NCI-H748 treated with DMSO at 0.1 percent for 48 hours (cell line): ENCODE measurements at places on chromosomes 2 and 18.
A peak's percentile ranks its signal among the peaks of the same experiment; 100 is the strongest.

GRCh38 chr2:220036431-220036830 is 409.0 kb downstream of the SLC4A3 start:
- no peak for DNase-seq

GRCh38 chr2:168348076-168348475 is 100.7 kb upstream of the STK39 start:
- peak; percentile 17 for DNase-seq

DNA sequence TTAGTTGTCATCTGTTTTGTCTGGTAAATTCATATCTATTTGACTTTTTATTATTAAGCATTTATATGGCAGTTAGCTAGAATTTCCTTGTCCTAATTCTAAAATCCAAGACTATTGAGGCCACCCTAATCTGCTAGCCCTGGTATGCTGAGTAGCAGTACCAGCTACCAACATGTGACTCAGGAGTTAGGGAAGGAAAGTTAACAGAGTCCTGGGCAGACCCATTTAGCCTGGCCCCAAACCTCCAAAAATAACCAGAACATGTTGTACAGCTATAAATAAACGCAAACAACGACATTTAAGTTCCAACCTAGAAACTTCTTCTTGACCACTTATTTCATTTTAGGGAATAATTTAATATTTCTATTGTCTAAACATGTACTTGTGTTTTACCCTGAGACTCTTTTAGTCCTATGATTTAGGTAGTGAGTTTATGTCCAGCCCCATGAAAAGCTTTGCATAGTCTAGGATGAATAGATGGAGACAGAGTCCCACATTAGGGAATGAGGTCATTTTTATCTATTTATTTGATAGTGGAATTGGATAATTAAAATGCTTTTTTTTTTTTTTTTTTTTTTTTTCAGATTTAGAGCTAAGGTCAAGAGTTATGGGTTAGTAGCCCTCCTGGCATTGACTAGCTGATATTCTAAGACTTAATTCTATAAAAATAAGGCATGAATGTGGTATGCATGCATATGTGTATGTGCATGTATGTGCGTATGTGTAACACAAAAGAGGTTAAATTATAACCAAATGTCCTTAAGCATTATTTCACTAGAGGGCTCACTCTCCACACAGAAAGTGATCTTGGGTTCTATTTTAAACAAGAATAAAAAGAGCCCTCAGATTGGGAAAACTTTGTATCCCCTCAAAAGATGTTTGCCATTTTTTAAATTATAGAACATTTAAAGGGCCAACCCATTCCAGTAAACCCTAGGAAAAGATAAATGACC is 160.1 kb upstream of the MAPRE2 start:
- no peak for DNase-seq

GRCh38 chr2:54757500-54757899 is 34.0 kb downstream of the EML6 start:
- no peak for DNase-seq

- DNase-seq, result no peak
Observed at GRCh38 chr18:62436636-62437234, 86.1 kb upstream of the ZCCHC2 start.

DNA sequence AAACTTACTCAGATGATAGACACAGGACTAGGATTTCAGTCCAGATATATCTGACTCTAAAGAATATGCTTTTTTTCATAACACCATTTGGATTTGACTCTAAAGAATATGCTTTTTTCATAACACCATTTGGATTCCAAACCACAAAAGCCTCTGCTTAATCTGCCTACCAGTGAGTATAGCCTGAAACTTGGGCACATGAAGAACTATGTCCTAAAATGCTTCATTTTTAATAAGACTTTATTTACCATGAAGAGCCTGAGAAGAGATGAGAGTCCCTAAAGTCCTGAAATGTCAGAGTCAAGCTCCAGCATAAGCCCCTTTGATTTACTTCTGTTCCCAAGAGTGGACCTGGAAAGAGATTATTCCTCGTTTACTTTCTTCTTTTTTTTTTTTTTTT is 54.5 kb upstream of the STPG4 start:
- DNase-seq, result no peak

DNA sequence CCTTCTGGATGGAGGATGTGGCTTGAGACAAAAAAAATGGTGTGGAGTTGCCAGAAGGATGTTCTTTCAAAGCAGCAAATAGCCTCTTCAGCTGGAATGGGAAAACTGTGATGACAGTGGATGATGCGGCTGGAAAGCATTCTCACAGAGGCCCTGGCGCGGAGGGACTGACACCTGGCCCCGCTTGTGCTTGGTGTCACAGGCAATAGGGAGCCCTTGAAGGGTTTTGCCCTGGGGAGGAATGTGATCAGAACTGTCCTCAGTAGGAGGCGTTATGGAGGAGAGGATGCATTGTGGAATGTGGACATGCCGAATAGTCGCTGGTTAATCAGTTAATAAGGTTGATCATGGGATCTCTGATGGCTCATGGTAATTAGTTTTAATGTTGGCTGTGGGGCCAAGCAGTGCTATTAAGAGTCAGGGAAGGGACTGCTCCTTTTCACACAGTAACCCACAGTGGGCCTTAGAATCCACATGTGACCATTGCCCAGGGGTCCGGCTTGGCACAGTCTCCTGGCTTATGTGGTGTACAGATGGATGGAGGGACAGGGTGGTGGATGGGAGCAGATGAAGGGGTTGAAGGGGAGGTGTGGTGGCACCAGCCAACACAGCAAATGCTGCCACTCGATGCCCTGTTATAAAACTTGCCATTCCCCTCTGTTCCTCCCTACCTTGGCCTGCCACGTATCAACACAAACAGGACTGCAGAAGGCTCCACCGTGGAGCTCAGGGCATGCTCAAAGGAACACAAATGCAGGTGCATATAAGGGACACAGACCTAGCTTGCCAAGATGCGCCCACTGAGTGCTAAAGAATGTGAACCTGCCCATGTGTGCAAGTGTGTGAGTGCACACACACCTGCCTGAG is 71.7 kb downstream of the CIB4 start:
- DNase-seq, result no peak

DNA sequence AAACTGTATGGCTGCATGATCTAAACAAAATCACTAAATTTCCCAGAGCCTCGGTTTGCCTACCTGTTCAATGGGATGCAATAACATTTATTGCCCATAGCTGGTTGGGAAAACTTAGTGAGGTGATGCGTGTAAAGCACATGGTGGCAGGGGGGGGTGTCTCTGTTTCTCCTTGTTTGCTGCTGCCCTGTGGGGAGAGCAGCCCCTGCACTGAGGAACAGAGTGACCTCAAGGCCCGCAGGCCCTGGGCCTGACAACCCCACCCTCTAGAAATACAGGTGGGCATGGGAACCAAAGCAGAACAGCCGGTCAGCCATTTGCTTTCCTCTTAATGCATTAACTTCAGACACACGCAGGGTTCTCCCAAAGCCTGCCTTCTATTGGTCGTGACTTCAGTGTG is 55.1 kb upstream of the SLC66A3 start:
- DNase-seq, result no peak

- no peak for DNase-seq
Observed at GRCh38 chr2:113976277-113976928, 86.5 kb downstream of the ACTR3 start.

DNA sequence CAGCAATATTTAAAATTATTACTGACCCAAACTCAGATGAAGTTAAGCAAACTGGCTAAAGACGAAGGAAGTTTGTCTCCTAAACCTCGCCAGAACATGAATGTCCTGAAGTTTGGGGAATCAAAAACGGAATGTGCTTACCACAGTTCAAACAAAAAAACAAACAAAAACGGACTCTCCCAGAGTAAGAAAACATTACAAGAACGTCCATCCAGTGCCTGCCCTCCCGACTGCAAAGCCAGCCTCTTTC is 1.1 kb downstream of the KANSL1L start:
- no peak for DNase-seq

GRCh38 chr2:3126911-3127621 is 250.6 kb downstream of the EIPR1 start:
- no peak for DNase-seq

DNA sequence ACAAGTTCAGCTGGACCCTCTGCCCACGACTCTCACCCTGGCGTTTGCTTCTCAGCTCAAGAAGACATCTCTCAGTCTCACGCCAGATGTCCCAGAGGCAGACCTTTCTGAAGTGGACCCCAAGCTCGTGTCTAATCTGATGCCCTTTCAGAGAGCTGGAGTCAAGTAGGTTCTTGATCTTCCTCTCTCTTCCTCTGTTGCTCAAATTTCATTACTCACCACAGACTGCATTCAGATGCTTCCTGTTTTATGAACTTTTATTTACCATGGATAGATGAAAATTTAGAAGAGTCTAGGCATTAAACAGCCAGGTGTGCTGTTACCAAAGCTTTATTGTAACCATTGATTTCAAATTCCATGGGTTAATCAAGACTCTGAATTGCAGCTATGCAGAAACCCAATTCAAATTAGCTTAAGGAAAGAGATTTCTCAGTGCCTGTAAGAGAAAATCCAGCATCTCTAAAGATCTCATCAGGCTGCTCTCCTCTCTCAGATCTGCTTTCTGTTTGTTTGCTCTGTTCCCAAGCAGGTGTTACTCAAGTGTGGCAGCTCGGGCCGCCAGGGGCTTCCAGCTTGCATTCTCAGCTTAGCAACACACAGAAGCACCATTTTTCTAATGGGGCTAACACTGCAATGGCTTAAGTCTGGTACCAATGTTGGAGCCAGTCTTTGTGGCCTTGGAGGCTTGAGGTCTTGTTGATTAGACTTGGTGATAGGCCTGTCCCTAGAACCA is 16.5 kb downstream of the SMARCAL1 start:
- peak; percentile 35 for DNase-seq

GRCh38 chr2:111148925-111149324 is 28.2 kb downstream of the BCL2L11 start:
- no peak for DNase-seq

DNA sequence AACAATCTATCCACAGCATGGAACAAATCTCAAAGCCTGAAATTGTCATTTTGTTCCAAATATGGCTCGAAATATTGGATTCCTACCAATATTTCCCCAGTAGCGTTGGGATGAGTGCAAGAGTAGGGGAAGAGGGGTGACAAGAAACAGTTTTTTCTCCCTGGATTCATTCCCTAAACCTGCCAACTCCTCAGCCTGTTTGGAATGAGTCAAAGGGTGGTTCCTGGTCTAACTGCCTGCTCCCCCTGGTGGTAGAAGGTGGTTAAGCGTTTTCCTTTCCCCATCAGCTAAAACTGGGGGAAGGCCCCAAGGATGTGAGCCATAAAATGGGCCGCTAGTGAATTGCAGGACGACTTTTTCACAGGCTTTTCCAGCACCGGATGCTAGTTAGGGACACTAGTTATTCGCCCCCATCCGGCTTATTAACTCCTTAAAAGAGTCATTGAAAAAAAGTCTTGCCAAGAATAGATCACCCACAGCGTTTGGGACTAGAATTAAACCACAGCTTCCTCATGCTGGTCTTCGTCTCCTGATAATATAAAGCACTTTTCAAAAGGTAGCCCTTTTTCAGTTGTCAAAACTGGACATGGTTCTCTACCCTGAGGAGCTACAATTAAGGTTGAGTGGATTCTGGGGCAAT is 72.5 kb downstream of the DHRS9 start:
- DNase-seq, result no peak

- DNase-seq, result no peak
Observed at GRCh38 chr18:43079422-43079821, 36.1 kb downstream of the RIT2 start.

- DNase-seq, result peak; percentile 59
Observed at GRCh38 chr2:177264693-177265587, at the start of gene NFE2L2. Gene NFE2L2 (minus strand): TSS chr2:177264727. CDS start chr2:177264576, 151 bp downstream.

- no peak for DNase-seq
Observed at GRCh38 chr2:144654523-144654922, 134.6 kb upstream of the ZEB2 start.

DNA sequence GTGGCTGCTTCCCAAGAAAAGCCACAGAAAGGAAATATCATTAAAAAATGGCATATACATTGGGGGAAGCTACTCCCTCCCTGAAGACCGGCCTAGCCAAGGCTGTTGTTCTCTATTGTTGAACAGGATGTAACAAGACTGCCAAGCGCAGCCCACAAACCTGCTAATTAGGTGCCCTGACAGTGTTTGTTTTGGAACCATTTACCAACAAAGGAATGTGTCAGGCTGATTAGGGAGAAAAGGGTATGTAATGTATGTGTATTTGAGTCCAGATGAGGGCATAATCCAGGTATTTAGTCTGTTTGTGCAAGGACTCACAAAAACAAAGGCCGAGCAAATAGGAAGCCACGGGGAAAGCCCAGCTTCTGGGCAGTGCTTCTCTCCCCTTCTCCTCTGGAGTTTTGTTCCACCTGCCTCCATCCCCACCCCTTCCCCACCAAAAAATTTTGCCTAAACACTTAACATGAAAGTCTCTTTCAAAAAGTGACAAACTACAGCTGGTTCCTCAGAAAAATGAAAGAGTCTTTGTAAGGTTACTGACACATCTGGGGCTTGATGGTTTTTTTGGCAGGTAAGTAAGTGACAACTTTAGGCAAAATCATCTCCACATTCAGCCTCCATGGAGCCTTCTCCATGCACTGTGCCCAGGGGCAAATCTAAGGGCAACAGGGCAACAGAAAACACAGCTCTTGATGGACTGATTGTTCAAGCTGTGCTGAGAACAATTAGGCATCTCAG is 78.3 kb upstream of the FZD5 start:
- peak; percentile 94 for DNase-seq

GRCh38 chr2:238726670-238727584 is 121.0 kb upstream of the TWIST2 start:
- no peak for DNase-seq

DNA sequence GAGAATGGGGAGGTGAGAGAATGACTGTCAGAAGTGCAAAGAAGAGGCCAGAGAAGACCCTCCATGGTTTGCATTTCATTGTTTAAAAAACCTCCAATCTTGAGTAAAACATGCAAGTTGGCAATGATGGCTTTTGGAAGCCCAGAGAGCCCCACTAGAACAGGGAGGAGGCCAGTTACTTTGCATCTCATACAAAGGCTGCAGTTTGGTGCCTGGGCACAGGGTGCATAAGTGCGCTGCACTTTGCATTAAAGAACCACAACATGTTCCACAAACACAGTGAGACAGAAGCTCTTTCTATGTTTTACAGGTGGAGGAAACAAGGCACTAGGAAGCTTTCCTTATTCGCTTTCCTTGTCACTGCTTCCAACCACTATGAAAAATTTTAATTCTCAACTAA is 25.4 kb downstream of the PSTPIP2 start:
- no peak for DNase-seq

- no peak for DNase-seq
Observed at GRCh38 chr2:195509551-195509950, 147.5 kb upstream of the SLC39A10 start.

- DNase-seq, result no peak
Observed at GRCh38 chr2:15991231-15991630, 50.9 kb downstream of the MYCN start.

- peak; percentile 25 for DNase-seq
Observed at GRCh38 chr2:78979380-78980151, 45.9 kb upstream of the REG3G start.

GRCh38 chr2:43068631-43069517 is 157.5 kb downstream of the ZFP36L2 start:
- DNase-seq, result no peak

- no peak for DNase-seq
Observed at GRCh38 chr2:84856787-84857186, 24.1 kb downstream of the TRABD2A start.
